ENCODE measurements at places on chromosomes 3 and 15.

GRCh38 chr3:197471221-197472010 is 84.4 kb downstream of the BDH1 start:
- DNase-seq = no peak

GRCh38 chr3:65597226-65597951 is 441.3 kb downstream of the MAGI1 start:
- no peak for DNase-seq

DNA sequence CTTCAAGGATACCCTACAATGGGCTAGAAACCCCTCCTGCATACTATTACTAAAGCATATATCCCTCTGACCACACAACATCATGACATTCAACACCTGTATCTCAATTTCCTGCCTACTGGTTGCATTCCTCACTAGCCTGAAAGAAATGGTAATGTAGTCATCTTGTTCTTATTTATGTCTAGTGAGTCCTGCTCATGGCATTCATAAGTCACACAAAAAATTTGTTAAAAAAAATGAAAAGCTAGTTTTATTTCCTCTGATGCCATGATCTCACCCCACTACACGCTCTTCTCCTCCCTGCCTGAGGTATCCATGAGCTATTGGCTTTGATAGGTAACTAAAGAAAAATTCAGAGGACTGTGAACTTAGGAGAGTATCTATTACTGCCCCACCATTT is 284.5 kb downstream of the ZNF385D start:
- DNase-seq = no peak

DNA sequence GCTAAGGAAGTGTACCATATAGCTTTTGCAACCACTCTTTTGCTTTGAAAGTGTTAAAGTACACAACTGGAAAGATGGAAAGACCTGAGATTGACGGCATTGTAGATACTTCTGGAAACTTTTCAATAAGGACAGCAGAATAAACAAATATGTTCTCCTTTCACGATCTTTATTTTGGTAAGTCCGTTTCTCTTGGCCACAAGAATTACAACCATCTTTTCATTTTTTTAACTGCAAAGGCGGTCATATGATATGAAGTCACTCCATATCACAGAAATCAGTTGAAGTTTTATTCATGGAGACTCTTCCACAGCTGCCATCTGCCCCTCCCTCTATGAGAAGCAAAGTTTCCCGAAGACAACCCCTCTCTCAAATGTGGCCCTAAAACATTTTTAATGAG is 303.4 kb upstream of the ICE2 start:
- no peak for DNase-seq

- no peak for DNase-seq
These were observed 106.4 kb upstream of the SLC2A2 start for GRCh38 chr3:171132873-171133272.

DNA sequence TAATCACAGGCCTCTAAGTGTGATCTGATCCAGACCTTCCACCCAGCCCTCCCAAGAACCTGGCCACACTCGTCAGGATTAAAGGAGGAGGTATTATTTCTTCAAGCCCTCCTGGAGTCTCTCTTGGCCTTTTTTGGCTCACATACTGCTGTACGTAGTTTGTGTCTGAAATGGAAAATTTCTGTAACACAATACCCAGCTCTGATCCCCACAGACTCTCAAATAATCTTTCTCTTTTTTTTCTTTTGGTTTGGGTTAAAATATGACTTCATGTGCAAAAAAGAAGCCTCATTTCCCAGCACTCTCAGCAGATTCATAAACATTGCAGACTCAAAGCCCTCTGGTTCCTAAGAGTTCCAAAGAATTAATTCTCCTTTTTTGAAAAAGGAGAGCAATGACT is 96.5 kb upstream of the PHLDB2 start:
- DNase-seq = no peak

DNA sequence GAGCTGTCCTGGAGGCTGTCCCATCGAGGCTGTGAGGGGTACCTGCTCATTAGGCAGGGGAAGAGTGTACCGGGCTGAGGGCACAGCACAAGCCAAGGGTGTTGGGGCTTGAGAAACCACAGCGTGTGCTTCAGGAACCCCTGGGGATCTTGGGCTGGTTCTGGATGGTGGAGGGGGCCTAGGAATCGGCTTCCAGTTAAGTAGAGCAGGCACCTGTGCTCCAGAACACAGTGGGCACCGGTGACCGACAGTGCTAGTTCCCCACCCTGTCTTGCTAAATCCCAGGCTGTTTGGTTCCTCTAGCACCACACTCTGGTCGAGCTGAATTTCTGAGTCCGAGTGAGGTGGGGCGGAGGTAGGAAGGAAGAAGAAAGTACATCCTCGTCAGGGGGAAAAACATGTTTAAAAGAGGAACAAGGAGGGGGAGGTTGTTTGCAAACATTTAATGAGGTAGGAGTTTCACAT is 29.1 kb downstream of the SLC6A6 start:
- no peak for DNase-seq

DNA sequence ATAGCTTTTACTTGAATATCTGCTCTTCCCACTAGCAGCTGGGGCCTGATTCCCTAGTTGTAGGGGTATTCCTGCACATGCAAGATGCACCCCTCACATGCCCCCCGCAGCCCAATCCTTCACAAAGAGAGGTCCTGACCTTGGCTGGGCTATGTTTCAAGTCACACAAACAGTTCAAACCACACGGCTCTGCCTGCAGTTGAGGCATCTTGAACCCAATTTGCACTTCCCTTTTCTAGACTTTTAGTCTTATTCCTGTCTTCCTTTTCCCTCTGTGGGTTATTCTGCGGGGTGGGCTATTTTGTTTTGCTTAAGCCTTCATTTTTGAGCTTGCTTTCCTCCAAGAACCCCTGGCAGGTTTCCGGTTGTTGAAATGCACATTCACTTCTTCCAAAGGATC is 13.3 kb upstream of the CCR1 start:
- DNase-seq = no peak

Measured in COR-L47 (cell line).